ENCODE measurements at places on chromosomes 5 and 9.

DNA sequence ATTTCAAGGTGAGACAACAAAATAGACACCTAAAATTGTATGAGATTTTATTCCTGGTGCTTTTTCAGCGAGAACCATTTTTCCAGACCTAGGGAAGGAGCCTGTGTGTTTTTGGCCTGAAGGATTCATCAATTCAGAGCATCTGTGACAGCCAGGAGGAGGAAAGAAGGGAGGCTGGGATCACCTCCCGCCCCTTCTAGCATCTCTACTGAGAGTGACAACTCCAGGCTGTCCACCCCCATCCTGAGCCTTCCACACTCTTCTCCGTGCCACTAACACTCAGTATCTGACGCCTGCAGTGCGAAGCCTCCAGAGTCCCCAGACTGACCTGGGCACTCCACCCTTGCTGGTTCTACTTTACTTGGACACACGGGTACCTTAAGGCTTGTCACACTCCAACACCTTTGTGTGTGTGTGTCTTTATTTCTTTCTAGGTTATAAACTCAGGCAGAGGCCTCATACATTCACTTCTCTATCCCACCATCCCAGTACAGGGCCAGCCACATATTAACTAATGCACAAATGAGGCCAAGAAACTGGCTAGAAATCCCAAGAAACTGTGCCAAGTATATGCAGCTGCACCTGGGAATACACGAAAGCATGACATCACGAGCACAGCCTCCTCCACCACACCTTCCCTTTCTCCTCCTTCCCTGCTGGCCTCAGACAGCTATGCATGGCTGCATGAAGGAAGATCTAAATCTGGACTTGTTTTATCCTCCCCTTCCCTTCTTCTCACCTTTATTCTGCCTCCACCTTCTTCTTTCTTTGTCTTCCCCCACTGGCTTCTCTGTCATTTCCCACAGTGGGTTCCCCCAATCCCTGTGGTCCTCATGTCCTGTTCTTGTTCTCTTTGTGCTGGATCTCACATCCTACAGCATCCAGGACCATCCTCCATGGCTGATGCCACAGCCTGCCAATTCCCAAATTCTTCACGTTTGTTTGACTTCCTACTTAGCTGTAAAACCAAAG, 16.0 kb downstream of the S1PR3 start:
- DNase-seq, result no peak

- no peak for DNase-seq
These were observed 43.1 kb upstream of the RXRA start for GRCh38 chr9:134283111-134283515.

- no peak for DNase-seq
These were observed 56.9 kb upstream of the GGTA1 start for GRCh38 chr9:121556580-121556979.

GRCh38 chr9:80094176-80094771, 522.5 kb downstream of the TLE4 start:
- DNase-seq, result no peak

GRCh38 chr9:35619800-35620158, 1.6 kb upstream of the CD72 start:
- no peak for DNase-seq

DNA sequence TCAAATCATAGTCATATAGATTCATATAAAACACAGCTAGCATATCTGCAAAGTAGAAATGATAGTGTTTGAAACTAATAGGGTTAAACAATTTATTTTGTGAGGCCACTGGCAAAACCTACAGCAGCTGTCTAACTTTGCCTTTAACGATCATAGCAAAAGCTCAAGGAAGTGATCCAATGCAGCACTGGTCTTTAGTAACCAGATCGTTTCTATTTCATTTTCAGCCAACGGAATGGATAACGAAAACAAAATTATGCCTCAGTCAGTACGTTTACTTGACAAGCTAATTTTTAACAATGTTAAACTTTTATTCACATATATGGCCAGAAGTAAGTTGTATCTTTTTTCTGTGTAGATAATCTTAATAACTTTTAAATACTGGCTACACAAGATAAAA, 17.7 kb downstream of the MLLT3 start:
- no peak for DNase-seq

GRCh38 chr5:14683906-14684455, 19.5 kb downstream of the OTULIN start:
- no peak for DNase-seq

GRCh38 chr5:143560378-143560777, 156.9 kb upstream of the NR3C1 start:
- DNase-seq, result no peak

DNA sequence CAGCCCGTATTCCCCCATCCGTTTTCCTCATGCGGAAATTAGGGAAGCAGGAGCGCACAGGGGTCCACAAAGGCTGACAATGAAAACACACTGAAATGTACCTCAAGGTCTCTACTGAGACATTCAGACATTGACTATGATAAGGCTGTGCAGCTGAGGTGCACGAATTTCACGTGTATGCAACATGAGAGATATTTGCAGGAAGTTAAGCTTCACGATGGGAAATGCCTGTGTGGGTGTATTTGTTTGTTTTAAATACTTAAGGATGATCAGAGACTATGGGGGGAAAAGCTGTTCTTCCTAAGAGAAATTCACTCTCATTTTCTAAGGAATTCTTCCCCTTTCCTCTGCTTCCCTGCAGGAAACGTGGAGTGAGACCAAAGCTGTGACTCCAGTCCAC, 2.6 kb upstream of the SPATA31E1 start:
- no peak for DNase-seq

DNA sequence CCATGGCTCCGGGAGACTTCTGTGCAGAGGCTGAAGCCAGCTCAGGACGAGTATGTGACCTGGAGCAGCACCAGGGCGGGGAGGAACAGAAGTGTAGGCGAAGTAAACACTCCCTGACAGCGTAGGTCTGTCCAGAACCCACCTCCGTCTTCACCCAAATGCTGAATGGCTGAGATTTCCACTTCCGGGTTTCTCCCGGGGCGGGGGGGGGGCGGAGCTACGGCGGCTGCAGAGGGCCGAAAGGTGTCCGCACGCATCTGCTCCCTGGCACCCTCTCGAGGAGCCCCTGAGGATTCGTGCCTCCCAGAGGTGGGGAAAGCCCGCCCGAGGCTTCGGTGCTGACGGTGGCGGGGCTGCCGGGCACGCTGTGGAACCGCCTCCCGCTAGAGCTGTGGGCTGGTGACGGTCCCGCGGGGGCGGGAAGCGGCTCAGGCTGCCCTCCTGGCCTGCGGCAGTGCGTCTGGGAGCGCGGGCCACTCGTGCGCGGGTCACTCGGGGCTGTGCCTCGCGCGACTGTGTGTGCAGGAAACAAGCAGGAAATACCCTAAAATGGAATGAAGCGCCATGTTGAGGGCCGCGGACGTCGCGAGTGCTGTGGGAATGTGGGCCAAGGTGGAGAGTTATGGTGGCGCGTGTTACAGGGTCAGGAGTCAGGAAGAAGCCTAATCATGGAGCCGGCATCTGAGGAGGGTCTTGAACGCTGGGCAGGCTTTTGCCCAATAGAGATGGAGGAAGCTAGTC, 1425.4 kb downstream of the FOXD4L5 start:
- DNase-seq, result no peak

DNA sequence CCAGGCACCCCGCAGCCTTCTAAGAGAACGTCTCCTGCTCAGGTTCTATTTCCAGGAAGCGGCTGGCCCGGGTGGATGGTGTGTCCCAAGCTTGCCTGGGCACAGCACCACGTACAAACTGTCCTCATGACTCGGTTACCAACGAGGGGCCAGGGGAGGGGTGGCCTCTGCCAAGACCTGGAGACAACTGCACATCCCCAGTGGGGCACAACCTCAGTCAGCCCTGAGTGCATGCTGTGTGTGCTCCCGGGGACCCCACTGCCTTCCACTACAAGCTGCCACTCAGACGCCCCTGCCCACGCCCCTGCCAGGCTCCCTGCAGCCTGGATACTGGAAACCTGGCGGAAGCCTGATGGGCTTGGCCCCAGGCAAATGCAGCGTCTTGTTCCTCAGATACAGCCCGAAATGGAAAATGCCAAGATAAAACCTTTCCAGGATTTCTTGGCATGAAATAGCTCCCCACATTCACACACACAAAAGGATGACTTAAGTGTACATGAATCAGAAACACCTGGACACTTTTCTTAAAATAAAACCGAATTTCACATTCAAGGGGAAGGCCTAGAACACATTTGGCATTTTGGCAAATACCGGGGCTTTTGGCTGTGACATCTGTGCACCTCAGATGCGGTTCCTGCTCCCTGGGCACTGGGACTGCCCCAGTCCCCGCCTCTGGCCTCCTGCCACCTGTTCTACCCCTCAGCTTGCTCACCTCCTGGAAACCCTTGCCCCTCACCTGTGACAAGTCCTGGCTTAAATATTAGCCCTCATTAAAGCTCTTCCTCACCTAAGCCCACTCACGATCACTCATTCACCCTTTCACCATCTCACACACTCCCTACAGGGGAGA, 62.5 kb downstream of the COL23A1 start:
- DNase-seq, result no peak

GRCh38 chr5:137921931-137922330, 32.7 kb downstream of the PKD2L2 start:
- DNase-seq, result no peak

DNA sequence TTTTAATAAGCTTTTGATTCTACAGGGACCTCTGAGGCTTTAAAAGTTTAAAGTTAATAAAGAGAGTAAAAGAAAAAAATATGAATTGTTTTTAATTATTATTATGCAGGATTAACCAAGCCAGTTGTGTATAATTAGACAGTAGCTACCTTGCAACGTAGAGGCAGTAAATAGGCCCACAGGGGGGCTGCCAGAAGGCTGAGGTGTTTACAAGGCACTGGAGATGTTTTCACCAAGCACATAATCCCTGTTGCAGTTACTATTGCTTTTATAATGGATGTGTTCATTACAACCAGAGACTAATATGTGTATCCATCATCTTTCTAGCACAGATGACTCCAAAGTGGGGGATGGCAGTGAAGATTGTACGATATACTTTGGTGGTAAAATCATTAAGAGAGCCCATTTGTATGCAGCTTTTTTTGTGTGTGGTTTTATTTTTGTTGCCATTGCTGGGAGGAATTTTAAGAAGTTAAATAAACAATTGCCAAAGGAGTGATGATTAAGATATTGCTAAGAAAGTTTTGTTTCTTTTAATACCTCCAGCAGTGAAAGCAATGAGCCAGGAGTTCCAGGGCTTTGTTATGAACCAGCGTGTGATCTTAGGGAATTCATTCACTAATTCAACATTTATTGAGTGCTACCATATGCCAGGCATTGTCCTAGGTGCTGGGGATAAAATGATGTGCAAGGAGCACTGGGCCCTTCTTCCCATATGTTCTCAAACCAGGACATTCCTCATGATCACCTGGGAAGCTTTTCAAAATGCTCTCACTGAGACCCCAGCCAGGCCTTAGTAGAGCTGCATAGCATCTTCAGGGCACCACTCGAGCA, 138.7 kb upstream of the EFNA5 start:
- no peak for DNase-seq

GRCh38 chr9:114729706-114730105, 47.7 kb upstream of the TEX48 start:
- DNase-seq, result no peak

DNA sequence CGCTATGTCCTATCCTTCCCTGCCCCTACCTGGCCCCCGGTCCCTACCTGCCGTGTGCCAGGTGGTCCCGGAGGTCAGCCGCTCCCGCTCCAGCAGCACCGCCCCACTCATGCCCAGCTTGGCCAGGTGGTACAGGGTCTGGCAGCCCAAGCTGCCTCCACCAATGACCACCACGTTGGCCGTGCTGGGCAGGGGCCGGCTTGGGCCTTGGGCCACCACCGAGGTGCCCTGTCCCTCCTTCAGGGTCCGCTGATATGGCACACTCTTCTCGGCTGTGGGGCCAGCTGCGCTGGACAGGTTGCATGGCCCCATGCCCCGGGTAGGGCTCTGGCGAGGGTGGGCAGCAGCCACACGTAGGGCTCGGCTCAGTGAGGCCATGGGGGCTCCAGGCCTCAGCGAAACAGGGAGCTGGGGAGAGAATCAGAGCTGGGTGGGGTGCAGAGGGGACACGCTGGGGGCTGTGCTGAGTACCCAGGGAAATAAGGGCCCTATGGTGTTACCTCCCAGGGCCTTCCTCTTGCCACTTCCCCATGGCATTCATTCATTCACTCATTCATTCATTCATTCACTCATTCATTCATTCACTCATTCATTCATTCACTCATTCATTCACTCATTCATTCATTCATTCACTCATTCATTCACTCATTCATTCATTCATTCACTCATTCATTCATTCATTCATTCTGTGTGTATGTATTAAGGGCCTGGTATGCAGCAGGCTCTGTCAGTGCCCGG, 4.2 kb downstream of the SARDH start:
- DNase-seq, result no peak

GRCh38 chr9:93713716-93714115, 137.3 kb downstream of the PHF2 start:
- DNase-seq, result no peak

- DNase-seq, result no peak
These were observed 94.6 kb downstream of the SEMA6A start for GRCh38 chr5:116479776-116480675.

DNA sequence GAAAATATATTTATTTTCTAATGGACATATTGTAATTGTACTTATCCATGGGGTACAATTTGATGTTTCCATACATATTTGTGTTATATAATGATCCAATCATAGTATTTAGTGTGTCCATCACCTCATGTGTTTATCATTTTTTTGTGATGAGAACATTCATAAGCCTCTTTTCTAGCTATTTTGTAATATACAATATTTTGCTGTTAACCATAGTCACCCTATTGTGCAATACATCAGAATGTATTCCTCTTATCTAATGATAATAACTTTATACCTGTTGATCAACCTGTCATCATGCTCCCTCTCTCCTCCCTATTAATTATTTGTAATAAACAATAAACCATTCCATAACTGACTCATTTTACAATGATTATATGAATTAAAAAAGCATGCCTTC, 93.2 kb downstream of the ISL1 start:
- no peak for DNase-seq

DNA sequence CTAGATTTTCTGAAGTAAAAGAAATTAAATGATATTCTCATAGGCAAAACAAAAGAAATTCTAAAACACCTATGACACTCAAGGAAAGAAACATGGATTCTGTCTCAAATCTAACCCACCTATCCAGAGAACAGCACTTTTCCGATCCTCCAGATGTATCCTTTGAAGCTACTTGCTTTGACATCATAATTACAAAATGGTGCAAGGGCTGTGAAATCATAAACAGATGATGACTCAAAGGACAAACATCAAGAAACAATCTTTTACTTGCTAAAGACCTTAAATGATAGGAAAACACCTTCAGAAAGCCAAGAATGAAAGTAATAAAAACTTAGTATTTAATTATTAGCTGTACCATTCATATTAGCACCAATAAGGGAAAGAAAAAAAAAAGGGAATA, 202.6 kb downstream of the DENND1A start:
- no peak for DNase-seq

- no peak for DNase-seq
These were observed 13.8 kb upstream of the LHX2 start for GRCh38 chr9:123997665-123998277.

Measured in activated CD8-positive, alpha-beta memory T cell treated with anti-CD3 and anti-CD28 coated beads for 4 hours (primary cell).